NCI-H1092 (cell line): ENCODE measurements at places on chromosomes 3 and 15.

DNA sequence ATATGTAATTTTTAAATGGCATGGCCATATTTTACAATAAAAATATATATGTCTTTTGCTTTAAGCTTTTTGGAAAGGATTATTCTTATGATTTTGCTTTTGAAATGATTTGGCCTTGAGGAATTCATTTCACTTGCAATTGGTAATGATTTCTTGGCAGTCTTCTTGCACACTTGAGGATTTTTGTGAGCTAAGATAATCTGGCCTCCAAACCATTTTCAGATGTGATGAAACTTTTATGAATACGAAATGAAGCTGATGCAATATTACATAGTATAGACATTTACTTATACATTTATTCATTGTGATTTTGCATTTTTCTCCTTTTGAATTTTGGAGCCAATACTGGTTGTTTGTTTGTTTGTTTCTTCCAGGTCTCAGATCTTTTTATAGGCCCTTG is 6.4 kb upstream of the SH2D7 start:
- no peak for DNase-seq

- no peak for DNase-seq
Measured at GRCh38 chr3:85821130-85821756, 862.5 kb downstream of the CADM2 start.

GRCh38 chr3:37574177-37574943 is 287.3 kb upstream of the CTDSPL start:
- DNase-seq = no peak

DNA sequence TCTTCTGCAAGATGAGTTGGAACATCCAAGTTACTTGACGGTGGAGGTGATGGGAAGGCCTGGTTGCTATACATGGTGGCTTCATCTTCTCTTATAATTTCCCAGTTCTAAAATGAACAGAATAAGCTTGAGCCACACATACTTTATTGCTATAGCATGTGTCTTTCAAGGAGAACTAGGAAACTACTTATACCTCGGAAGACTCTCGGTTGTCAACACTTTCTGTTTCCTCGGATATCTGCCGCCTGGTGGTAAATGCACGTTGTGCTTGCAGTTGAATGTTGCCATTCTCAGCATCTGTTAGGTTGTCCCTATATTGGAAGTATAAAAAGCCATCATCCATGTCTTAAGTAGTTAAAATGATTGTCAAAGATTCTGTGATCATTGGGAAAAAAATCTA is 117.5 kb upstream of the PRTG start:
- DNase-seq = no peak

- peak; percentile 43 for DNase-seq
Measured at GRCh38 chr3:141308588-141309218, 59.6 kb upstream of the ZBTB38 start.

DNA sequence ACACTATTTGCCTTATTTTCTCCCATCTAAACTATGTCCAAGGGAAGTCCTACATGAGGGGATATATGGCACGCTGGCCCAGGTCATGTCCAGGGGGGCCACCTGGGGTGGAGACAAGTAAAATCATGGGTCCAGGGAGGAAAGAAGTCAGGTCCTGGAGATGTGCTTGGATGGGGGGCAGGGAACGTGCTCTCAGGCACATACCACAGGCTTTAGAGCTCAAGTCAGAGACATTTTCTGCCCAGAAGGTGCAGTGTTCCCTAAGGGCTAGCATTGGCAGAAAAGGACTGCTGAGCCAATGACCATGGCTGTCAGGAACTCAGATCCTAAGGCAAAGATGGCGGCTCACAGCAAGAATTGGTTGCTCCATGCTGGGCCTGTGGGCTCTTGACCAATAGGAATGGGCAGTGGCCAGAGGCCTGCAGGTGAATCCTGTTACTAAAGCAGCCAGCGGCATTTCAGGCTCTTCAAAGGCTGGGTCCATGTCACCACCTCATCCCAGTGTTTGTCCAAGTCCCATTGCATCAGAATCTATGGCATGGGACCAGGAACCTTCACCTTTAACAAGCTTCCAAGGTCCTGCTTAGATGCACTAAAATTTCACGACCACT is 175.0 kb downstream of the RPLP1 start:
- no peak for DNase-seq

- no peak for DNase-seq
Measured at GRCh38 chr15:90103701-90104329, 1.5 kb upstream of the IDH2 start.

DNA sequence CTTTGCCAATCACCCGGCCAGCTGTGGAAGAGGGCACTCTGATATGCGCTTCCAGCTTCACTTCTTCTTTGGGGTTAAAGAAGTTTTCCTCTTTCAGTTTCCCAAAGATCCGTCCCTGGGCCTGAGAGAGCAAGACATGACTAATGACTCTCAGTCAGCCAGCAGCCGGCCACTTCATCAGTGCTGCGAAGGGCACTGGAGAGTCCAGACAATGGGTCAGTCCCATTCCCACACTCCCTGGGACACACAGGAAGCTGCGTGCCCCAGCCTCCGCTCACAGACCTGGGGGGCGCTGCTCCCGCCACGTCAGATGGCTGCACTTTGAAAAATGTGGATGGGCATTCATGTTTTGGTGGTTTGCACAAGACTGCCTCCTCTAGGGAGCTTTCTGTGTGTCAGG is 63.3 kb downstream of the SENP2 start:
- no peak for DNase-seq

- DNase-seq = no peak
Measured at GRCh38 chr3:154095832-154096421, 25.3 kb upstream of the ARHGEF26 start.

- DNase-seq = no peak
Measured at GRCh38 chr3:160801386-160802118, 45.5 kb downstream of the PPM1L start.

GRCh38 chr3:195892105-195893043 is 16.0 kb downstream of the TNK2 start:
- peak; percentile 85 for DNase-seq

- no peak for DNase-seq
Measured at GRCh38 chr3:149247929-149248691, 26.5 kb upstream of the CP start.

DNA sequence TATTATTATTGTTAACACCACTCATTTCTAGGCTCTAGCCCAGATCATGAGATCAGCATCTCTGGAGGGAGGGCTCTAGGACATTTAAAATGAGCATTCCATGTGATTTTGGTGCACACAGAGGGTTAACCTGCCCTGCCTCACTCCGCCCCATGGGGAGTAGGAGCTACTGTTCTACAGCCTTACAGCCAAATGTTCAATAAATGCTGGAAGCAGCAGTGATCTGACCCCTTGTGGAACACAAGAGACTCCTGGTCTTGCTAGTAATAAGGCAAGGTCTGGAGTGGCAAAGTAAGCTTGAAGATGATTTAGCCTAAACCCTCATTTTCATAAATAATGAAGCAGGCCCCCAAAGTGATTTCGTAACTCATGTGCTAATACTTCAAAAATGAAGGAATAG is 166.4 kb upstream of the EOMES start:
- DNase-seq = no peak

DNA sequence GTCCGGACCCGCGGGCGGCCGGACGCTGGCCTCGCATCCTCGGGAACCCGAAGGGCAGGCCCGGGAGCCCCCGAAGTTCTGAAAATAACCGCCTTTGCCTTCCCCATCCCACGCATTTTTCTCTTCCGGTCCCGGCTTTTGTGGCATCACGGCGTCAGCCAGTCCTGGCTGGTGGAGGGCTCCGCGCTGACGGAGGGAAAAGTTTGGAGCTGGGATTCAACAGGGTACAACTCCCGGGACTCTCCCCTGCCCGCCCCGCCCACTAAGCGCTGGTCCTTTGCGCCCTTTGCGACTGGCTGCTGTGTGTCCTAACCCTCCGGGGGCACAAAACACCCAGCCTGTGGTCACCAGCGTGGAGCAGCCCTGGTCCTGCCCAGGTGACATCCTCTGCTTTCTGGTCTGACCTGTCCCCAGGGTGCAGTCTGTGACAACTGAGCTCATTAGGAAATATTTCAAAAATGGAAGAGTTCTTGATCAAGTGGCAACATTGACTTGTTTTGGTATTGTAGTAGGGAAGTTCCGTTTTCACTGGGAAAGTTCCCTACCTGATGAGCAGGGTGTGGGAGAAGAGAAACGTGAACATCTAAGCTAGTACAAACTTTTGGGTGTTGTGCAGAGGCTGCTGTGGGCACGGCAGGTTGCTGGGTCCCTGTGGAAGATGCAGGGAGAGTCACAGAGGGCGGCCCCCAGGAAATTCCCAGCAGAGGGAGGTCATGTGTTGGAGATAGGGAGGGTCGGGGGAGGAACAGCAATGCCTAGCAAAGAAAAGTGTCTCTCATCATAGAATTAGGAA is 775 bp downstream of the ARNT2 start:
- peak; percentile 4 for DNase-seq

DNA sequence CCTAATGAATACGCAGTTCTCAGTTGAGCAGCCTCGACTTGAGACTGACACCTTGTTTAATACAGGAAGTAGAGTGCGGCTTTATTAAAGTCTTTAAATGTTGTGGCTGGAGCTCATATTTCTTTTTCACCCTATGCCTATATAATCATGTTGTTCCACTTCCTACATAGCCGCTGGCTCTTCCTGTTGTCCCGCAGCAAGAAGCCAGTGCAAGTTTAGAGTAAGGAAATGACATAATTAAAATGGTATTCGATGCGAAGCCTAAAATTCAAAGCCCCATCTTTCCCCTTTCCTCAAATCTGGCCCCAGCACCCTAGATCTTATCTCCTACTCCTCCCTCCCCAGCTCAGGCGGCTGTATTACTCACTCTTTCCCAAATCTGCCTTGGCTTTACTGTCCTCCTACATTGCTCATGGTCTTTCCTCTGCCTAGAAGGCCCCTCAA is 7.5 kb upstream of the PHLDB2 start:
- no peak for DNase-seq

DNA sequence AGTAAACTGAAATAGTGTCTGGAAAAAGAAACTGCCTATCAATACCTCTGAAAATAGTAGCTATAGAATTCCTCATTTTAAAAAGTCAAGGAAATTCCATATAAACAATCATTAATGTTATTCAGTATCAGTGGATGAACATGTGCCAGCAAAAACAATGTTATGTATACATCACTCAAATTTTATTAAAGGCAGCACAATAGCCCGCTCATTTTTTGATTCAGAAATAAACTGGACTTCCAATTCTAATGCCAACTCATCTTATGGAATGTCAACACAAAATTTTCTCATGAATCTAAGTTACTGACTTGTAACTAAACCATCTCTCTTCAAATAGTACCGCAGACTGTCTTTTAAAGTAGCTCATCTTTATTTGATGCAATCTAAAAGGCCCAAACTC is 19.0 kb downstream of the THBS1 start:
- no peak for DNase-seq

- DNase-seq = no peak
Measured at GRCh38 chr3:111369958-111370357, 172.0 kb upstream of the CD96 start.

- DNase-seq = no peak
Measured at GRCh38 chr3:106176734-106177133, 307.9 kb upstream of the CBLB start.

DNA sequence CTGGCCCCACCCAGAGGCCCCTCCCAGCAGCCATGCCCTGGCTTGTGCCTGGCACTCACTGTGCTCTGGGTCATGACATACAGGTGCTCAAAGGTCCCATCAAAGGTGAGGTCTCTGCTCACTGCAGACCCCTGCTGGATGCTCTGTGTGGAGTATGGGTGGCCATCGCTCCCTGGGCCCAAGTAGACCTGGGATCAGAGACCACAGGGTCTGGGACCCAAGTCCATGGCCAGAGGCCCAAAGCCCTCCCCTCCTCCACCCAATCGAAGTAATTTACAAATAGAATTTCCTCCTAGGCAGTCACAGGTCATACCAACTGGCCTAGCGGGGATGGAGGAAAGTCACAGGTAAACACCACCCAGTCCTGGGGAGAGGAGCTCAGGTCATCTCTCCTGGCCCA is 7.6 kb downstream of the PLXNB1 start:
- DNase-seq = no peak

DNA sequence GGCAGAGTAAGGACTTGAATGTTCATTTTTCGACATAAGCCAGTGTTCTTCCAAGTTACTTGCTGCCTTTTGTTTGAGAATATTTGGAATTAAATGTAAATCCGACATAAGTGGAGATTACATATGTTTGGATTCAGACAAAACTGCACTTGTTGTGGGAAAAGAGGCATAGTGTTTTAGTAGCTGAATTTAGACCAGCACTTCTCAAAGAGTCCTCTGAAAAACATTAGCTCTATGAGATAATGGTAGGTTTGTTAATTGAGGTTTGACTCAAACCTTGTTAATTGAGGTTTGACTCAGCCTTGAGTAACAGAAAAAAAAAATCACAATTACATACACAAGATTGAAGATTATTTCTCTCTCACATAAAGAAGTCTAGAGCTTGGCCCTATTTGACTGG is 132.5 kb downstream of the NSUN3 start:
- DNase-seq = no peak

GRCh38 chr3:16841904-16842271 is 42.9 kb upstream of the PLCL2 start:
- no peak for DNase-seq

DNA sequence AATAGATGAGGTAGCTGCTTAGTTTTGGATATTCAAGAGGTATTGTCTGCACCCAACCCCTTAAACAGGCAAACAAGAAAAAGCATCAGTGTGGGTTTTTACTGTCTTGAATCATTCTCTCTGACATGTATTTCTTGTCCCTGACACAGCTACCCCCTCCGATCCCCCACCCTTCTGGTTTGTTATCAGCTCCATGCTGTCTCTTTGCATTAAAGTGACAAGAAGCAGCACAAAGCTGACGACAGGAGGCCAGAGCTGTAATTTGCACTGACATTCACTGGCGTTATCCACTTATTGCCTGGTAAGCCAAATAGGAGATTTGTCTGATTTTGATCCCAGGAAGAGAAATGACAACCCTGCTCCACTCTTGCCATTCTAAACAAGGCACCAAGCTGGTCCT is 83.3 kb upstream of the SNRK start:
- DNase-seq = no peak

GRCh38 chr3:182795389-182795782 is 2.1 kb downstream of the ATP11B start:
- DNase-seq = no peak

- no peak for DNase-seq
Measured at GRCh38 chr3:78569804-78570203, 1198.0 kb downstream of the ROBO1 start.

DNA sequence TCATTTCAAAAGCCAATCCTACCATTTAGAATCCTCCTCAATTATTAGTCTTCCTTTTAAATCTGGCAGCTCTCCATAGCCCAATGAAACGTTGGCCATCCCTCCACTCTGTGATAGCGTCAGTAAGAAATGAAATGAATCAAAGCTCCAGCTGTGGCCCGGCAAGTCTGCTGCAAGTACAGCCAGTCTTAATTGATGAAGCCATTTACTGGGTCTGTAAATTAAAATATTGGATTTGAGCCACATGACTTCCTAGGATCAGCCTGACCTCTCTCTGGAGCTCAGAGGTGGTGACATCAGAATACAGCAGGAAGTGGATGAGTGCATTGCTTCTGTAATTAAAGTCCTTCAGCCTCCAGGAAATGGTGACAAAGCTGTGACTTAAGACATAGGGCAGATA is 347.0 kb upstream of the LMCD1 start:
- no peak for DNase-seq

GRCh38 chr15:90889313-90889730 is 5.0 kb downstream of the FES start:
- no peak for DNase-seq
